Retina (tissue), 1 donor: ENCODE measurements at places on chromosomes 3 and 15.

DNA sequence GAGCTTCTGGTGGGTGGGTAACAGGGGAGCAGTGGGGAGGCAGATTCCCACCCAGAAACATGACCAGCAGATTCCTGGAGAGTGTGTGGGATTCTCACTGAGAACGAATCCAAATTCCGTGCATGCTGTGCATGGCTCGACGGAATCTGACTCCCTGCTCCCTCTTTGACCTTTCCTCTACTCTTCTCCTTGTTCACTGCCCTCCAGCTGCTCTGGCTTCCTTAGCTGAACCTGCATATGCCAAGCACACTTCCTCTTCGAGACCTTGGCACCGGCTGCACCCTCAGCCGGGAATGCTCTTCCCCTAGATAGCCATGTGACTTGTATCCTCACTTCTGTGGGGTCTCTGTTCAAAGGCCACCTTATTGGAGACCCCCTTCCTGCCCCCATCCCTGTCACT lies 6.3 kb downstream of the INSYN1 start:
- DNase-seq: no peak

DNA sequence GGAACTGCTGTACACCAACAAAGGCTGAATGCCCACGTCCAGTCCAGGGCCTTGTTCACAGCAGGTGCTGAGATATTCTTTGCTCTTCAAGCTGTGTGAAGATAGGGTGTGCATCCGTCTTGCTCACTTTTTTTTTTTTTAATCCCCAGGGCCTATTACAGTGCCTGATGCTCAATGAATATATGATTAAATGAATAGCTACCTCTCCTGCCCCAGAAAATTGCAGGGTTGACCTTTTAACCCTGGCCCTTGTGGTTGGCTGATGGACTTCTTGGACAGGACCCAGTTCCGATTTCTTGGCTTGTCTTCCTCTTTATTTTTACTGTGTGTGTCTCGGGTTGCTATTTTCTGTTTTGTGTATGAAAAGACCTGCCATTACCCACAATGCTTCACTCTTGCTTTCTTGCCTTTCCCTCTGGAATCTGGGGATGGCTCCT lies 2.9 kb upstream of the FYTTD1 start:
- no peak for DNase-seq

DNA sequence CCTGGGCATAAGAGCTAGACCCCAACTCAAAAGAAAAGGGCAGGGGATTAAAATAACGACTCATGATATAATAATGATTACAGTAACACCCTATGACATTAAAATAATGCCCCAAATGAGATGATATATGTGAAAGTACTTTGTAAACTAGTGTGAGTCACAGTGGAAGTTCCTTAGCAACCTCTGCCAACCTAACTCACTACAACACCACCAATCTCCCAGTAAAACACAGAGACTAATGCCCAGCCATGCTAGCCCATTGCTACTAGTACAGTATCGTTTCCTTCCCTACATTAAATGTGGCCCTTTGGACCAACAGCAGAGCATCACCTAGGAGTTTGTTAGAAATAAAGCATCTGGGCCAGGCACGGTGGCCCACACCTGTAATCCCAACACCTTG lies 11.2 kb upstream of the ADAMTS7 start:
- no peak for DNase-seq

- no peak for DNase-seq
Observed at GRCh38 chr3:71518089-71518488, 65.4 kb downstream of the FOXP1 start.

GRCh38 chr3:183946037-183946436 lies 61.4 kb upstream of the PARL start:
- no peak for DNase-seq

- no peak for DNase-seq
Observed at GRCh38 chr3:126369490-126369889, 12.3 kb upstream of the KLF15 start.

DNA sequence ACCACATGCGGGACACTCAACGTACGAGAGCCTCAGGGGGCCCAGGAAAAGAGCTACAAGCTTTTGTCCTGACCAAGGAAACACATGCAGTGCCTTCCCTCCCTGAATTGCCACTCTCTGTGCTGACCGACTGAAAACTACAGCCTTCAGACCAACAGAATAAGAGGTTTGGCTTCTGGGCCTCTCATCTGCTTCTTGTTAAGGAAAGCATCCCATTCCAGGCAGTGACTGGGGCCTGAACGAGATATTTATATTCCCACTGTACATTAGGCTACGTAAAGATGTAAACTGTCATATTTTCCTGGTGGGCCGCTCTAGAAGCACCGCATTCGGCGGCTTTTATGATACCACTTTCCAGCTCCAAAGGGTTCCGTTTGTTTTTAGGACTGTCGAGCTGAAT lies 208.9 kb upstream of the TPM1 start:
- no peak for DNase-seq

DNA sequence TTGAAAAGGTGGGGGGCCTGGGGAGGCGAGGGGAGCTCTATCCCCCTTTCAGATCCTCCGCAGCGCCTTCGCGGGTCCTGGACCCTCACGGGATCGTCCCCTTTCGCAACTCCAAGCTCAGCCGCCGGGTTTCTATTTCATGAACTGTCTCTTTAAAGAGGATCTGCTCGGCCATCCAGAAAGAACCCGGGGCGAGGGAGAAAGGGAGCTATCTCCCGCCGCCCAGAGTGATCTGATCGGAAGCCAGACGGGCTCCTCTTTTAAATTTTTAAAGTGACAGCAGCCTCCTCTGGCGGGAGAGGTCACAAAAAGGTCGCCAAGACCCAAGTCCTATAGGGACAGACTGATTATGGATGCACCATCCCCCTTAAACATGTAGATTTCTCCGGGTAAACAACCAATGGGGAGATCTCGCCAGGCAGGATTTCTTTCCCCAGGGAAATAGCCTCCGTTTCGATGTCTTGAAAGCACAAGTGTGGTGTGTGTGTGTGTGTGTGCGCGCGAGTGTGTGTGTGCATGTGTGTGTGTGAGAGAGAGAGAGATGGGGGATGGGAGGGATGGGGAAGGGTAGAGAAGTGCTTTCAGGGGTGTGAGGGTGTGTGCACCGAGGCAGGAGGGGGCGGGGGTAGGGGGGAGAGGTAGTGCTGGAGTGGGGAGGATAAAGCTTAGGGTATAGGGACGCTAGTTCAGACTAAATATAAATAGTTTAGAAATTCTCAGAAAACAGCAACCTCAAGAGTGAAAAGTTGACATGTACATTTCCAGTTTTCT lies 516.1 kb downstream of the MECOM start:
- DNase-seq: peak; percentile 89

- DNase-seq: no peak
Observed at GRCh38 chr3:49841126-49841696, 15.2 kb downstream of the TRAIP start.

- DNase-seq: no peak
Observed at GRCh38 chr3:46893146-46893748, 15.7 kb downstream of the PTH1R start.

DNA sequence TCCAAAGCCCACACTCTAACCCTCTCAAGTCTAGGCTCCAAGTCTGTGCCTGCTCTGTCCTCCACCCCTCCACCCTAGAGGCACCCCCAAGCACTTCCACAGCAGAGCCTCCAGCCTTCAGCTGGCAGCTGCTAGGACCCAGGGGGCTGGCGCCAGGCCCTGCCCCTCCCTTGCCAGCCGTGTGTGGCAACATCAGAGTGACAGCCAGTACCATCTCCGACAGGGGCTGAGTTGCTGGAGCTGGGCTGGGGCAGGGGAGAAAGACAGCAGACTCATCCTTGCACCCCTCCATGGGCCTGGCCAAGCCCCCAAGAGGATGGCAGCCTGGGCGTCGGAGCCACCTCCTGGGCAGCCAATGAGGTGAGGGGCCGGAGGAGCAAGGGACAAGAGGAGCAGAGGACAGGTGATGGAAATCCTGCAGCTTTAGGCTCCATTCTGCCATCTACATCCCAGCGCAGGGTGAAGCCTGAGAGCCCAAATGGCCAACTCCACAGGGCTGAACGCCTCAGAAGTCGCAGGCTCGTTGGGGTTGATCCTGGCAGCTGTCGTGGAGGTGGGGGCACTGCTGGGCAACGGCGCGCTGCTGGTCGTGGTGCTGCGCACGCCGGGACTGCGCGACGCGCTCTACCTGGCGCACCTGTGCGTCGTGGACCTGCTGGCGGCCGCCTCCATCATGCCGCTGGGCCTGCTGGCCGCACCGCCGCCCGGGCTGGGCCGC lies at the start of gene GPR62:
TSS of gene GPR62 (plus strand) at position 207 of the 718 bp plus-strand sequence. CDS start at position 479, 272 bp downstream.
- peak; percentile 45 for DNase-seq

- DNase-seq: no peak
Observed at GRCh38 chr3:59273976-59274375, 224.2 kb upstream of the CFAP20DC start.

DNA sequence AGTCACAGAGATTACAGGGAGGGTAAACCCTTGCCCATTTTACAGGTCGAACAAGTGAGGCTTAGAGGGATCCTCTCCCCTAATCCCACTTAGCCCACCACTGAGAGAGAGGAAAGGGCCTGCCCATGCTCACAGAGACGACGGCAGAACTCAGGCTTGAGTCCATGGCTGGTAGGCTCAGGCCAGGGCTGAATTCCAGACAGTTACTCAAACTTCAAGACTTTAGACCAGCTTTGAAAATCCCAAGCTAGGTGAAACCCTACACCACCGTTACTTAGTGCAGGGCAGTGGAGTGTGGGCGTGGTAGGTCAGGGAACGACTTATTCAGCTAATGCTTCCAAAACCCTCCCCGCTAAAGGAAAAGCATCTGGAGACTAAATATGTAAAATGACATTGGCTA lies 16.4 kb downstream of the GRIP2 start:
- no peak for DNase-seq

GRCh38 chr3:133192967-133193366 lies 154.8 kb downstream of the TMEM108 start:
- DNase-seq: no peak

DNA sequence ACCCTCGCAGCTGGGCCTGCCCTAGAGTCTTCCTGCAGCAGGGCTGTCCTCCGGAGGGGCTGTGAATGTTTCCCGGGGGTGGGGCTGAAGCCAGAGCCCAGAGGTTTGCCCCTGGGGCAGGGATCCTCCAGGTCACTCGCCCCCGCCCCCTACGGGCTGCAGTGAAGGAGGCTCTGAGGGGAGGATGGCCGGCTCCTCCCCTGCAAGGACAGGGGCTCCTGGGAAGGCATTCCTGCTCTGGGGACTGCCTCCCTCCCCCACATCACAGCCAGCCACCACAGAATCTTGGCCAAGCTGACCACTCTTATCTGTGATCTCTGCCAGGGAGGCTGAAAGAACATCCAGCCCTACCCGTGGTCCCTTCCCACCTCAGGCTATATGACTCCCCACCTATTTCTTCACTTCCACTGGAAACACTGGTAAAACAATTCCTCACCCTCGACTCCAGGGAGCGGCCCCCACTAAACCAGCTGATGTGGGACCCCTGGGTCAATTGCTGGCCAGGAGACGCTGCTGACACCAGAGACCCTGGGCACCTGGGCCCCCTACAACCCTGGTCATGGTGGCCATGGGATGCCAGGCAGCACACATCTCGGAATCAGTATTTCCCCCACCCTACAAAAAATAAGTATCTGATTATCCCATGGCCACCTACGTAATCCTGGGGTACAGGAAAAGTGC lies 66.0 kb downstream of the HMCES start:
- no peak for DNase-seq

GRCh38 chr3:114727373-114727772 lies 419.7 kb downstream of the ZBTB20 start:
- DNase-seq: no peak

DNA sequence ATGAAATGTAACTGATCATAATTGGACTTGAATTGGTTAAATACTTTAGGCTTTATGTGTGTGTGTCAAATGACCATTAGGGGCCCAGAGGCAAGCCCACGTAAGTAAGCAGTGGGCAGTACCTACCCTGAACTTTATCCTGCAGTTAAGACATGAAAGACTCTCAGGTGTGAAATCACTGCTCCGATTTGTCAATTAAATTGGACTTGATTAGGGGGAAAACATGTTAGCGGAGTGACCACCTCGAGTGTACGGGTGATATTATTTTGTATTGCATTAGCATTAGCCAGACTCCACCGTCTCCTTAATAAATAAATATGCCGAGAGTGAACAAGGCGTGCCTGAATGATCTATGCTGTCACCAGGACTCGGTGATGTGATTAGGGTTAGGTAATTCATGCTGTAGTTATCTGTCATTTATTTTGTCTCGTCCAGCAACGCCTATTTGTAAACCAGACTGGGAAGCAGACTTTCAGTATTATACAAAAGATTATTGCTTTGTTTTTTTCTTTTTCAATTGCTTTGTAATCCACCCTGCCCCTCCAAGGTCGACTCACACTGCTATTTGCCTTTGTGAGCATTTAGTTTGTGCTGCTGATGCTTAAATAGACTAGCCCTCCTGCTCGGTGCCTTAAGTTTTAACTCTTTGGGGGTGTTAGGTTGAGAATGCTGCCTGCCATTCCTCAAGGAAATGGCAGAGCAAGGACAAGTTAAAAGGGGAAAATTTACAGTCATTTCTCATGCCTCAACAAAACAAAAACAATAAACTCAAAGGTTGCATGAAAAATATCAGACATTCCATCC lies 1.8 kb downstream of the RBMS3 start:
- DNase-seq: peak; percentile 32

DNA sequence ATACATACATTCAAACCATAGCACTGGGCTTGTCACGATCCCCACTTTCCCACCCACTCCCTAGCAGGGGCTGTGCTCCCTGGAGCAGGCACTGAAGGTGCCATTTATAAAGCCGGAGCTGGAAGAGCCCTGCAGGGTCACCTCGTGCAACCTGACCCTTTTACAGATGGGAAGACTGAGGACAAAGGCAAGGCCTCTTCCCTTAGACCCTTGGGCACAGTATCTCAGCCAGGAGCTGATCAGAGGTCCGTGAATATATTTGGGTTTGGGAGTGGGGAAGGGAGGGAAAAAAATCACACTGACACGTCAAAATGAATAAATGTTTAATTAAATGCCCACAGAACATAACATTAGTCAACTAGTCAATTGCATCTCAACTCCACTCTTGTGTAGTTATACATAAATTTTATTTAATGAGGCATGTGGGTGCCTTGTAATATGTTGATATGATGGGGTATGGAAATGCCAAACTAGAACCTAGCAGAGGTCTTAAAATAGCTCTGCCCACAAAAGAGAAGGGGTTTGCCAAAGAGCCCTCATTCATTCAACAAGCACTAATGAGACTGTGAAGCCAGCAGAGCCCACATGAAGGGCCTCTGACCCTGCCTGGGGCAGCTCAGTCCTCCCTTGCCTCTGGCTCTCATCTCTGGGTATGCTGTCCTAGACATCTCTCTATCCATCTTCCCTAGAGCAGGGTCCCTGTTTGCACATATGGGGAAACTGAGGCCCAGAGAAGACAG lies 119.4 kb downstream of the NUP210 start:
- DNase-seq: no peak

DNA sequence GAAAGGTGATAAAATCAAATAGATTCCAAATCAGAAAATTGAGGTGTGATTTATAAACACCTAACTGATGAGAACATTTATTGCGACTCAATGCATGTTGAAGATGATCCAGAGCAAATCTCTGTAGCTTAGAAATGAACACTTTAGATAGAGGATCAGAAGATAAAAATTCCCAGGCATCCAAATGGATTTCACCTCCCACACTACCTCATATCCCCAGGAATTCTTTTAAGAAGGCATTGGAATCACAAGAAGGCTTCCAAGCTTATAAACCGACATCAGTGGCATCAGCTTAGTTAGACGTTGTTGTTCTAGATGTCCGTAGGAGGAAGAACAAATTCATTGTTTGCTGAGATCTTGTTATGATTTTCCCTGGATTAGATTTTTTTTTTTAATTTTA lies 154.4 kb downstream of the EBLN2 start:
- no peak for DNase-seq
